ENCODE measurements at places on chromosomes 4 and X.
A peak's percentile ranks its signal among the peaks of the same experiment; 100 is the strongest.

GRCh38 chr4:173517781-173518424 lies 12.1 kb downstream of the HAND2 start:
- no peak for DNase-seq

DNA sequence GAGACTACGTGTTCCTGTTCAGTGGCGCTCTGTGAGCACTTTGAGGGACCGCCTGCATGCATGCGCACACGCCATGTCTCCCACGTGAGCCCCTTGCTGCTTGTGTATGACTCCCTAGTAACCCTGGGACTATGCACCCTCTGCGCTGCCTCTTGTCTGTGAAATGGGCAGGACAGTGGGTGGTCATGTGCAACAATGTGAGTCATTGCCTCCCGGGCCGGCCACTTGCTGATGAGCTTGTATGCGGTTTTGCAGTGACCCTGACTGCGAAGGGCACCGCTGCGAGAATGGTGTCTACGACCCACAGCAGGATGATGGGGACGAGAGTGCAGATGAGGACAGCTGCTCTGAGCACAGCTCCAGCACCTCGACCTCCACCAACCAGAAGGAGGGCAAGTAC lies 61.4 kb downstream of the TNIP2 start:
- no peak for DNase-seq

GRCh38 chrX:108438110-108438623 lies at the start of gene COL4A6:
Gene COL4A6, minus strand, starts transcription at chrX:108438422. Its CDS starts 226 bp downstream, at chrX:108438196.
- DNase-seq: no peak

DNA sequence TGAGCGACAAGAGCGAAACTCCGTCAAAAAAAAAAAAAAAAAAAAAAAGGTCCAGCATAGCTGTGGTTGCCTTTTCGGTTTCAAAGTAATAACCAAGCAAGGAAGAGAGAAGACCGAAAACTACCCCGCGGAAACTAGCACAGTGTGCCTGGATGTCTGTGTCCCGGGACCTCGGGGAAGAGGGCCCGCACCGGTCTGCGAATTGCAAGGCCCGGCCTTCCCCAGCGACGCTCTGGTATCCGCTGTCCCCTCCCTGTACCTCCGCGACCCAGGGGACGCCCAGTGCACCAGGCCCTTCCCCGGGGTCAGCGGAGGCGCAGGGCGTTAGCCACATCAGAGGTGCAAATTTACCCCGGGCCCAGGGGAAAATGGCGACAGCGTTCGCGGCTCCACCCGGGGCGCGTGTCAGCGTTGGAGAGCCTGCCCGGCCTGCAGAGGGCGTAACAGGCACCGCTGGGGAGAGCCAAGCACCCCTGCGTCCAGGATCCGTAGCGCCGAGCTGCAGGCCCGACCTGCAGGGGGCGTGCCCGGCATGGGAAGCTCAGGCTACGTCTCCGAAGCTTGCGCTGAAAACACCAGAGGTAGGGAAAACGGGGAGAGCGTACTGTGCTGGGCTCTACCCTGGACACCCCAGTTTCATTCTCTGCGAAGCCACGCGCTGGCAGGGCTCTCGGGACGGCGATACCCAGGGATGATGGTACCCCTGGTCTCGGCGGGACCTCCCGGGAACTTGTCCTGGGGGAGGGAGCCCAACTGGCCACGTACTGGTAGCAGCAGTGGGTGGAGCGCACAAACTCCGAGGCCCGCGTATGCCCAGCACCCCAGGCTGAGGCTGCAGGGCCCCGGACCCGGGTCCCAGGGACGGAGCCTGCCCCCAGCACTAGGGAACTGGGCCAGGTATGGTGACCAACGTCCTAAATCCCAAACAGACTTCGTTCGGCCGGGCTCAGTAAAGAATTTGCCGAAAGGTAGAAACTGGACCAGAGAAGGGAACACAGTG lies 16.2 kb downstream of the NKX6-1 start:
- DNase-seq: no peak

- DNase-seq: no peak
Measured at GRCh38 chrX:40550066-40550465, 30.7 kb upstream of the ATP6AP2 start.

- DNase-seq: no peak
Measured at GRCh38 chrX:24229400-24229879, 79.9 kb downstream of the ZFX start.

DNA sequence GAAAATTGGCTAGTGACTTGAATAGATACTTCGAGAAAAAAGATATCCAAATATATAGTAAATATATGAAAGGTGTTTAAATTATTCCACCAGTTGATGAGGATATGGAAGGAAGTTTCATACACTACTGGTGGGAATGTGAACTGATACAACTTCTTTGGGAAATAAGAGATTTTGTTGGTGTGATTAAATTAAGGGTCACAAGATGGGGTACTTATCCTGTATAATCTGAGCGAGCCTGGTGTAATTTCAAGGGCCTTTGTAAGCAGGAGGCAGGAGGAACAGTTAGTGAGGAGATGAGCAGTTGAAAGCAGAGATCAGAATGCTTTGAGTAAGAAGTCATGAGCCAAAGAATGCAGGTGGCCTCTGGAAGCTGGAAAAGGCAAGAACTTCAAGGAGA lies 192.2 kb downstream of the KCTD8 start:
- peak; percentile 3 for DNase-seq

Data from substantia nigra (tissue), 51 donors.